Tibial nerve (tissue), 4 donors: ENCODE measurements at places on chromosomes 12 and 14. TPM values are rescaled to one million over a fixed set of nuclear protein-coding genes. Genes with fewer than 3 reads are reported as not detected.

- H3K36me3 ChIP-seq, result no peaks in the 10 kb centered on the region
- no peaks in the 10 kb centered on the region for H3K27me3 ChIP-seq
These were observed 14.8 kb downstream of the CDKL1 start for GRCh38 chr14:50381823-50382287.

DNA sequence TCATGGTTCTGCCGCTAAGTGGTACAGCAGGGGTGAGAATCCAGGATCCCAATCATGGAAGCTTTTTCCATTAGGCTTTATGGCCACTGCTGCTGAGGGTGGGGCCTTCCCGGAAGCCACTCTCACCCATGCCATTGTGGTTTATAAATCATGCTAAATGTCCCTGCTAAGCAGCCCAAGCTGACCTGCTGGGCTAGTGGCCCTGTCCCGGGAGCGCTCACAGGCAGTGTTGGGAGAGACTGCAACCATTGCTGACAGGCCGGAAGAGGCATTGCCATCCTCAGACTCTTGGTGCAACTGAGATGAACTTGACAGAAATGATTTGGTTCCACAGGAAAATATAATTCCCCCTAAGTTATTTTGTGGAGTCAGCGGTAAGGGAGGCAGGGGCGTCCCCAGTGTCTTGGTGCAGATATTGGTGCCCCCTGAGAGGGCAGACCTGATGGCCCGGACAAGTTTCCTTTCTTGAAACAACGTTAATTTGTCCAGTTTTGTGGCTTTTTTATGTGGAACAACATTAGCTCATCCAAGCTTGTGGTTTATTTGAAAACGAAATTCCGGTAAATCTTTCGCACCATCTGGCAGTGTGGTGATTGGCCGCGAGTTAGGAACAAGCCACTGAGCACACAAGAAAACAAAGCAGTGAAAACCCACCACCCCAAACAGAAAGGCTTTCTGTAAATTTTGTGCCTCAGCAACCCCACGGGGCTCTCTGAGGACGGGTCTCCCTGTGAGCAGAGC is 82.3 kb downstream of the SSPN start:
- H3K27ac ChIP-seq, result no peak overlapping the region
- H3K4me3 ChIP-seq, result no peak overlapping the region
- H3K4me1 ChIP-seq, result no peaks in the 10 kb centered on the region
- H3K27me3 ChIP-seq, result no peaks in the 10 kb centered on the region
- DNase-seq, result no peak

DNA sequence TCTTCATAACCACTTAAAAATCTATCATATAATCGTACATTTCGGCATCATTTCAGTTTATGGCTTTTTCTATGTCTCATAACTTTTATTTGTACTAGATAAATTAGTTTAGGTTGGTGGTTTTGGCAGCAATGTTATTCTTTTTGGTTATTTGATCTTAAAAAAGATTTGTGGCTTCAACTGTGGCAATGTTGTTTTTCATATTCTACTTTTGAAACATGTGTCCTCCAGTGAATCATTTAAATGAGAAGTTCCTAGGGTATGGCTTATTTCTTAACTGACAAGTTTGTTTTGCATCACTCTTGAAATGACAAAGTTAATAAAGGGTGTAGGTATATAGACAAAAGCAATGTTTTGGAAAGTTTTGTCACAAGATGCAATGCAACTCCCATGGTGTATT is 11.1 kb upstream of the KITLG start:
- H3K4me1 ChIP-seq, result no peaks in the 10 kb centered on the region
- no peak overlapping the region for H3K4me3 ChIP-seq
- H3K27me3 ChIP-seq, result no peaks in the 10 kb centered on the region

DNA sequence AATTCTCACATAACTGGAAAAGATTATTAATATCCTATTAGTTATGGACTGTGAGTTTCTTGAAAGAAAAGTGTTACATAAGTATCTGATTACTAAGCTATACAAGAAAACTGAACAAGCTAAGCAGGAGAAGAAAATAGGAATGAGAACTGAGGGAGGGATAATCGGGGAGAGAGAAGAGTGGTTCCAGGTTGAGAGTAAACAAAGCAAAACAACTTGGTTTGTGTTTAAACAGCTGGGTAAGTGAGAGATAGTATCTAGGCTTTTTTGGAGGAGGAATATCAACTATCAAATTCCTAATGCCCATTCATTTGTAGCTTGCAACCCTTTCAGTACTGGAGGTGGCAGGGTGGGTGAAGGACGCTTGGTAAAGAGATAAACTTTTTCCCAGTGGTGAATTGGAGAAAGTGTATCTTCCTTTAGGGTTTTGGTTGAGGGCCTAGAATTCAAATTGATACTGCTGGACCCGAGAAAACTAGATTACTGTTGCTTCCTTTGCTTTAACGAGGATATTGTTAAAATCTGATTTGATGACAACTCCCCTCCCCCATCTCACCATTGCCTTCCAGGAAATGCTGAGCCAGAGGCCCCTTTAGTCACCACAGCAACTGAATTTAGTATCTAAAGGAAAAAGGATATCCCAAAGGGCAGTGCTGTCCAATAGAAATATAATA is 2.0 kb upstream of the SLC2A3 start:
- peaks cover 2% of the 10 kb centered on the region for H3K36me3 ChIP-seq
- H3K27me3 ChIP-seq, result no peaks in the 10 kb centered on the region
- H3K4me1 ChIP-seq, result peaks cover 5% of the 10 kb centered on the region
- no peak for DNase-seq
- peak overlapping the region; percentile 25 for H3K27ac ChIP-seq

DNA sequence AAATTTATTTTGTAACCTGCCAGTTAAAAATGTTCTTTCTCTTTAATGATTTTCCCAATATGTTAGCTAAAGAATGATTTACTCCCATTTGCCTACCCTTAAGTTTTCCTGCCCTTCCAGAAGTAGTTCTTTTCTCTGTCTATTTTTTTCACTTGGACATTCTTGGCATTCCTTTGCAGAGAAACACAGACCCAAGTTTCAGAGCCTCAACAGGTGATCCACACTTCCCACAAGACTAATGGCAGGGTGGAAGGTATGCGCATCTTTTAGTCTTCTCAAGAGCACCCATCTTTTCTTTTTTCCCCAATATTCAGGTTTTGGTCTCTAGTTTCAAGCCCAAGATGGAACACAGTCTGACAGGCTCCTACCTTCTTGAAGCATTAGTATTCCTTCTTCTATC is 420.7 kb downstream of the ADAMTS20 start:
- no peak overlapping the region for H3K27ac ChIP-seq
- H3K36me3 ChIP-seq, result no peaks in the 10 kb centered on the region
- no peaks in the 10 kb centered on the region for H3K4me1 ChIP-seq
- no peak for DNase-seq

GRCh38 chr12:62044450-62045135 is 215.6 kb upstream of the USP15 start:
- no peak overlapping the region for H3K4me3 ChIP-seq
- no peaks in the 10 kb centered on the region for H3K4me1 ChIP-seq
- DNase-seq, result no peak
- no peaks in the 10 kb centered on the region for H3K36me3 ChIP-seq
- no peaks in the 10 kb centered on the region for H3K27me3 ChIP-seq
- no peak overlapping the region for H3K27ac ChIP-seq

GRCh38 chr12:95784286-95784685 is 6.3 kb downstream of the NTN4 start:
- DNase-seq, result no peak
- H3K36me3 ChIP-seq, result no peaks in the 10 kb centered on the region
- no peak overlapping the region for H3K27ac ChIP-seq
- H3K4me3 ChIP-seq, result no peak overlapping the region
- no peaks in the 10 kb centered on the region for H3K27me3 ChIP-seq

DNA sequence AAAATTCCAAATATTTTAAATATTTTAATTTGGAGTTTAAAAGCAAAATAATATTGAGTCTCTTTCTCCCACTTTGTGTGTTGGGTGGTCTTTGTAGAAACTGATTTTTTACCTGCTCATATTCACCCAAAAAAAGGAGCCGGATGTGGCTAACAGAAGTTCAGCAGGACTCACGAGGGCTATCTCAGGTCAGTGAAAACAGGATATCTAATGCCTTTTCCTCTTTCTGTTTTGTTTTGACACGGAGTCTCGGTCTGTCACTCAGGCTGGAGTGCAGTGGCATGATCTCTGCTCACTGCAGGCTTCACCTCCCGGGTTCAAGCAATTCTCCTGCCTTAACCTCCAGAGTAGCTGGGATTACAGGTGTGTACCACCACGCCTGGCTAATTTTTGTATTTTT is 30.8 kb downstream of the COA8 start:
- peak overlapping the region; percentile 96 for H3K27ac ChIP-seq
- no peak overlapping the region for H3K4me3 ChIP-seq
- no peak for DNase-seq
- H3K27me3 ChIP-seq, result no peaks in the 10 kb centered on the region
- no peaks in the 10 kb centered on the region for H3K36me3 ChIP-seq

DNA sequence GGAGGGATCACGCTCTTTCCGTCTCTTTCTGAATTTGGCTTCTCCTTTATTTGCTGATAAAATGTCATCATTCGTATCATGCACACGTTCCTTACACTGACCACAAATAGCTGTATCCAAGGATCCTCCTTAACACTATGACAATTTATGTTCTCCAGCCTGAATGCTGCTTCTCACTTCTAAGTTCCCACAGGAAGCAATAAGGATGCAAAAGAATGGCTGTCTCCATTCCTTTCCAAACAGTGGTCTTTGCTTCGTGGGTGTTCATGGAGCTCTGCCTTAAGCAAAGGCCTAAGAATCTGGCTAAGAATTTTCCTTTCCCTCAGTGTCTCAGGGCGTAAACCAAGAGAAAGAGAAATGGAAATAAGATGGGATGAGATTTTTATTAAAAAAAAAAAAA is 200.2 kb downstream of the ITPR2 start:
- DNase-seq, result no peak
- H3K4me1 ChIP-seq, result peaks cover 6% of the 10 kb centered on the region
- H3K27me3 ChIP-seq, result no peaks in the 10 kb centered on the region

DNA sequence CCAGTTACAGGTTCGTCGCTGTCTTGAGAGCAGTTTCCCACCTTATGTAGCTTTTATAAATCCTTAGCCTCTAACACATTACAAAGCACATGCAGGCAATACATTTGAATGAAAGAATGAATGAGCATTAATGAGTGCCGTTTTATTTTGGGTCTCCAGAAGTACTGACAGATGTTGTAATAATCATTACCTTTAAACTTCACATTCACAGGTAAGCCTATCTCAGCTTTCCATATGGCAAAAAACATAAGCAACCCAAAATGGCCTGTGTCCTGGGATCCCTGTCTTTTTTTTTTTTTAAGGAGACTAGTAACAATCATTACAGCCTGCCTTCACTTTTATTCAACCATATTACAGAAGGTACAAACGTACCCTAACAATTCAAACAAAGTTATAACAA is 52.9 kb upstream of the FERMT2 start:
- no peak for DNase-seq
- no peak overlapping the region for H3K27ac ChIP-seq
- H3K4me1 ChIP-seq, result no peaks in the 10 kb centered on the region
- no peaks in the 10 kb centered on the region for H3K27me3 ChIP-seq
- no peak overlapping the region for H3K4me3 ChIP-seq
- no peaks in the 10 kb centered on the region for H3K36me3 ChIP-seq

- no peak for DNase-seq
- no peaks in the 10 kb centered on the region for H3K27me3 ChIP-seq
- H3K4me1 ChIP-seq, result no peaks in the 10 kb centered on the region
- no peak overlapping the region for H3K4me3 ChIP-seq
These were observed 18.9 kb upstream of the NUDT4 start for GRCh38 chr12:93358821-93359220.

DNA sequence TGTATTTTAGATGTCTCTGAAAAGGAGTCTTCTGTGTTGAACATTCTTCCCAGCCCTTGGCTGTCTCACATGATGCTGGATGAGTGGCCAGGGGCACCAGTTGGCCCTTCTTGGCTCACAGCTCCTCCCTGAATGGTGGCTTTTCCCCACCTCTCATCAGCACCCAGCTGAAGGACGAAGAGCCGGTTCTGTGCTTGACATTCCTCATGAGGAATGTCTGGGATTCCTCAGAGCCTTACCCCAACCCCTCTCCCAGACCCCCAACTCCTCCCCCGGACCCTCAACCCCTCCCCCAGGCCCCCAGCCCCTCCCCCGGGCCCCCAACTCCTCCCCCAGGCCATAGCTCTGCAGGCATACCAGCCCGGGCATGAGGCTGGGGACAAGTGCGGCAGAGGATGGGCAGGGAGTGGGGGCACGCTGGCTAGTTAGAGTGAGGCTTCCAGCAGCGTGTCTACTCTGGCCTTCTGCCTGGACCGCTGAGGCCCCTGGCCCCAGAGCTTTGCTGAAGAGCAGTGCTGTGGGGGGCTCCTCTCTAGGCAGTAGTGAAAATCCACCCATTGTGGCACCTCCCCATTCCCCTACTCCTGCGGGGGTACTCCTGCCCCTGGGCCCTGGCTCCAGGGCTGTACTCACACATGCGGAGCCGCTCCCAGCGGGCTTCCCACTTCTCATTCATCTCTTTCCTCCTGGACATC is 64.3 kb downstream of the PLEKHG3 start:
- no peak for DNase-seq
- no peak overlapping the region for H3K27ac ChIP-seq
- no peak overlapping the region for H3K4me3 ChIP-seq
- H3K36me3 ChIP-seq, result no peaks in the 10 kb centered on the region

DNA sequence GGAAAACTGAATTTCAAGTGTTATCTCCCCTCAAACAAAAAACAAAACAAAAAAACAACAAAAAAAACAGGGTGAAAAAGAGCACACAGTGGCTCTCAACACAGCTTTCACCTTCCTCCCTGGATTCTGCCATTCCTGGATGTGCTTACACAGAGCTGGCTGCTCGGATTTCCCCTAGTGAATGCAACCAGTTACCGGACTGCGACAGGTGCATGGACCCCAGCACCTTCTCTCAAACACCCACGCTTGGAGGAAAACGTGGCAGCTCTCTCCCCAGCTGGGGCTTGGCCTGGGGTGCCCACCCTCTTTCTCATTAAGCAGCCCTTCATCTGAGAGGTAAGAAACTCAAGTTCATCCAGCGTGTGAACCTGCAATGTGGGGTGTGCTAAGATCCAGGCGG is 33.5 kb upstream of the DICER1 start:
- no peak overlapping the region for H3K4me3 ChIP-seq
- H3K27me3 ChIP-seq, result no peaks in the 10 kb centered on the region
- no peak for DNase-seq
- H3K27ac ChIP-seq, result no peak overlapping the region
- no peaks in the 10 kb centered on the region for H3K4me1 ChIP-seq

- H3K4me1 ChIP-seq, result no peaks in the 10 kb centered on the region
- H3K27me3 ChIP-seq, result no peaks in the 10 kb centered on the region
- H3K27ac ChIP-seq, result no peak overlapping the region
- no peak overlapping the region for H3K4me3 ChIP-seq
- no peaks in the 10 kb centered on the region for H3K36me3 ChIP-seq
- DNase-seq, result no peak
These were observed 1009.6 kb downstream of the DIO2 start for GRCh38 chr14:79201564-79202207.

The C12orf56 gene
- 11.6 TPM for total RNA-seq

The HHIPL1 gene
- total RNA-seq, result 2.6 TPM

The ACVRL1 gene
- 70.5 TPM for total RNA-seq

The CACNA1C gene
- total RNA-seq, result 12.9 TPM

The SLCO1A2 gene
- total RNA-seq, result 0.22 TPM

The COX8C gene
- total RNA-seq, result not detected

The ANKRD33 gene
- not detected for total RNA-seq

The STAC3 gene
- total RNA-seq, result 3.6 TPM
